A172 (cell line): ENCODE measurements at places on chromosomes 2 and 18.

GRCh38 chr18:79337184-79337583 lies 58.5 kb upstream of the NFATC1 start:
- no peak for DNase-seq

DNA sequence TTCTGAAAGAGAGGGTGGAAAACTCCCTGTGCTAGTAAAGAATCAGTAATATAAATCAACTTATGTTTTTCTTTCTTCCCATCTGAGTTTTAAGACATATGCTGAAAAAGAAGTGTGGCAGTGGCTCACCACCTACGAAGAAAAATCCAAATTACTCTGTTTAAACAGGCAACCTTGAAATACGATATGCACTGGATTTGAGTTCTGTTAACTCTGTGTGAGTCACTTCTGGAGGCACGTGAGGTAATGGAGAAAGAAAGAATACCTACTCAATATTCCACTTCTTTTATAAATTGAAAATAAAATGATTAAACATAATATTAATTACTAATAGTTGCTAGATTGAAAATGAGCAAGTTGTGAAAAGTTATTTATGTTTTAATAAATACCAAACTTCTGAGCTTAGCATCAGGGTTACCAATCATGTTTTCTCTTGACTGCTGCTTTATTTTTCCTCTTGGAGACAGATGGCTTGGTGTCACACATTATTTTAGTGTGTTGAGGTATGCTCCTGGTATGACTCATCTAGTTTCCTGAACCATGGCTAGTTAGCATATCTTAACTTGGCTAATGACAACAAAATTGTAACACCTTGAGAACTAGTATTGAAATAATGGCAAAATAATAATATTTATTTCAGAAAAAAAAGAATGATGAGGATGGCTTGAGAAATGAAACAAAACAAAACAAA lies 1705.5 kb upstream of the PIK3C3 start:
- peak; percentile 23 for DNase-seq

- DNase-seq: no peak
These were observed 36.9 kb upstream of the DSEL start for GRCh38 chr18:67553437-67553836.

DNA sequence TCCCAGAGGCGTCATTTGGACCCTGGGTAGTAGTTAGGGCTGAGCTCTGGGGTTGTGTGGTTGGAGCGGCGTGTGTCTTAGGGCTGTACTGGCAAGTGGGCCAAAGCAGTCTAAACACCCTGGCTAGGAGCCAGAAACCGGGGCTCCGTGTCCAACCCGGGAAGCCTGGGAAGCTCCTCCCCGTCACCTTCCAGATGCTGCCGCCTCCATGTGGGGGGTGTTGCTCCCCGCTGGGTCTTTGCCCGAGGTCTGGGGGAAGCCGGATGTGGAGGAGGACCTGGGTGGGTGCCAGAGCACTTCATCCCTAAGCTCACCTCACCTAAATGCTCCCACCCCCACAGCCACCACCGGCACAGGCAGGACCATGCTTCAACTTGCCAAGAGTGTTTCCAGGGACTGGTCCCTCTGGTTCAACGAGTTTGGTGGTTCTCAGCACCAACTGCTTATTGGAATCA lies 25.4 kb downstream of the TET3 start:
- DNase-seq: no peak

- no peak for DNase-seq
These were observed 105.2 kb upstream of the OTOS start for GRCh38 chr2:240245706-240246105.

DNA sequence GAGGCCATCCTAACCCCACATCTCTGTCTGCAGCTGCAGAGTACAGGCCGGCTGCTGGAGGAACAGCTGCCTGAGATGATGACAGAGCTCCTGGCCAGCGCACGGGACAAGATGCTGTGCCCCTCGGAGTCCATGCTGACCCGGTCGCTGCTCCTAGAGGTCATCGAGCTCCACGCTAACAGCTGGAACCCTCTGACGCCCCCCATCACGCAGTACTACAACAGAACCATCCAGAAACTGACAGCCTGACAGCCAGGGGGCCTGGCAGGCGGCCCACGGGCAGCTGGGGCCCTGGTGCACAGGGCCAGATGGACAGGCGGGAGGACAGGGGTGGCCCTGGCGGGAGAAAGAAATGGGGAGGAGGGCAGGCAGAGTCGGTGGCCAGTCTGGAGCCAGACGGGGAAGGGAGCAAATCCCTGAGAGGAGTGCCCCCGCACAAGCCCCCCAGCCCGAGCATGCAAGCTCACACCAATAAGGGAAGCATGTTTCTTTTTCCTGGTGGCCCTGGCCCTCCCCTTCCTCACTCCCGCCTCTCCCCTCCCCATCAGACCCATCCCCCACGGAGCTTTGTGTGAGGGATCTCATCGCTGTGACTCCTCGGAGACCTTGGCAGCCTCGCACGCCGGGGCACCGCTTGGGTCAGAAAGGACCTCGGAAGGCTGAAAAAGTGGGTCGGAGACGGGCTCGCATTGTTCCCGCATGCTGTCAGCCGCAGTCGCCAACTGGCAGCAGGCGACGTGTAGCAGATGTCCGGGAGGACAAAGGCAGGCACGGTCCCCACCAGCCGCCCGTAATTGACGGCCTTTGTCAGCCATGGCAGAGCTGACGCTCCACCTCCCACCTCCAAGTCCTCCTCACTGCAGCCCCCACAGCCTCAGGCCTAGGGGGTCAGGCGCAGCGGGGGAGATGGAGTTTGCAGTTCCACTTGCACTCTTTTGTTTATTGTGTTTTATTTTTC lies 91.2 kb downstream of the SMAD7 start:
- no peak for DNase-seq

GRCh38 chr2:117607202-117607601 lies 207.3 kb upstream of the DDX18 start:
- DNase-seq: no peak

DNA sequence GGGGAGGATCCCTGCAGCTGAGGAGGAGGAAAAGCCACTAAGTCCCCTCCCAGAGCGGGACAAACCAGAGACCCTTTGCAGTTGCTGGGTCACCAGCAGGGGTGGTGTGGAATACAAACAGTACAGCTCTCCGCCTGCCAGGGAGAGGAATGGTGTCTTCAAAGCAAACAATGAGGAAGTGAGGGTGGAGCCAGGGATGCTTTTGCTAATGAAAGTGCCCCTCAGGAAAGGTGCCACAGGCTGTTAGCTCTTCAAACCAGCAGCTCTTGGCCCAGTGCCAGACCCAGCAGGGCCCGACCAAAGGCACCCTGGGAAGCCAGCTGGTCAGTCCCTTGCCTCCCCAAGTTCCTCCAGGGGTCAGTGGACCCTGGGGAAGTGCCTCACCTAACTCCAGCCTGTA lies 102.8 kb downstream of the HIBCH start:
- peak; percentile 22 for DNase-seq

DNA sequence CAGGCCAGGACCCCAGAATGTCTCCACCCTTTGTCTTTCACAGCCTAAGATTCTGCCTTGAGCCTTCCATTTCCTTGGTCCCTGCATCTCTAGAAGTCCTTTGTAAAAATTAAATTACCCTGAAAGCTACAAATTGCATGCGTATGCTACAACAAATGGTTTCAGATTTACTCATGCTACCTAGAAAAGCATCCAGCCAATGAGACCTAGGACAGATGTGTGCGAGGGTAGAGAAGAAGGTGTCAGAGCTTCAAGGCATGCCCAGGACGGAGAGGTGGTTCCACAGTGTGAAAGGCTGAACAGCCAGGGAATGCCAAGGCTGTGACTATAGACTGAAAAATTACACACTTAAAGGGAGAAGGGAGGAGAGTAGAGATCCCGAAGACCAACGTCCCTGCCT lies 40.2 kb downstream of the CCBE1 start:
- no peak for DNase-seq

DNA sequence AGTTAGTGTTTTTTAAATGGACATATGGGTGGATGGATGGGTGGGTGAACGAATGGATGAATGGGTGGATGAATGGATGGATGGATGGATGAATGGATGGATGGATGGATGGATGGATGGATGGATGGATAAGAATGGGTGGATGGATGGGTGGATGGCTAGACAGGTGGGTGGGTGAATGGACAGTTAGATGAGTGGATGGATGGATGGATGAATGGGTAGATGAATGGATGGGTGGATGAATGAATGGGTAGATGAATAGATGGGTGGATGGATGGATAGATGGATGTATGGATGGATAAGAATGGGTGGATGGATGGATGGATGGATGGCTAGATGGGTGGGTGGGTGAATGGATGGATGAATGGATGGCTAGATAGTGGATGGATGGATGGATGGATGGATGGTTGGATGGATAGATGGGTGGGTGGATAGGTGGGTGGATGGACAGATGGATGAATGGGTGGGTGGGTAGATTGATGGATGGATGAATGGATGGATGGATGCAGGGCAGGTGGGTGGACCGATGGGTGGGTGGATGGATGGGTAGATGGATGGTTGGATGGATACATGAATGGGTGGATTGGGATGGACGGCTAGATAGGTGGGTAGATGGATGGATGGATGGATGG lies 64.0 kb downstream of the CTIF start:
- DNase-seq: no peak

- DNase-seq: no peak
These were observed 409.2 kb upstream of the NRP2 start for GRCh38 chr2:205273148-205273547.

DNA sequence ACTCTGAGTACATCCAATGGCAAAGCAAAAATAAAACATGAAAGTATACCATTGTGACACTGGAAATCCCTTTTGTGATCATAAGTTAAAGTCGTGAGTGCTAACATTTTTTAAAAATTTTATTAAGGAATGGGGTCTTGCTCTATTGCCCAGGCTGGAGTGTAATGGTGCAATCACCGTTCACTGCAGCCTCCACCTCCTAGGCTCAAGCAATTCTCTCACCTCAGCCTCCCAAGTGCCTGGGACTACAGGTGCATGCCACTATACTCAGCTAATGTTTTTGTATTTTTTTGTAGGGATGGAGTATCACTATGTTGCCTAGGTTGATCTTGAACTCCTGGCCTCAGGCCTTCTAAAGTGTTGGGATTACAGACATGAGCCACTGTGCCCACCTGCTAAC lies 14.3 kb upstream of the TNFAIP6 start:
- DNase-seq: no peak

DNA sequence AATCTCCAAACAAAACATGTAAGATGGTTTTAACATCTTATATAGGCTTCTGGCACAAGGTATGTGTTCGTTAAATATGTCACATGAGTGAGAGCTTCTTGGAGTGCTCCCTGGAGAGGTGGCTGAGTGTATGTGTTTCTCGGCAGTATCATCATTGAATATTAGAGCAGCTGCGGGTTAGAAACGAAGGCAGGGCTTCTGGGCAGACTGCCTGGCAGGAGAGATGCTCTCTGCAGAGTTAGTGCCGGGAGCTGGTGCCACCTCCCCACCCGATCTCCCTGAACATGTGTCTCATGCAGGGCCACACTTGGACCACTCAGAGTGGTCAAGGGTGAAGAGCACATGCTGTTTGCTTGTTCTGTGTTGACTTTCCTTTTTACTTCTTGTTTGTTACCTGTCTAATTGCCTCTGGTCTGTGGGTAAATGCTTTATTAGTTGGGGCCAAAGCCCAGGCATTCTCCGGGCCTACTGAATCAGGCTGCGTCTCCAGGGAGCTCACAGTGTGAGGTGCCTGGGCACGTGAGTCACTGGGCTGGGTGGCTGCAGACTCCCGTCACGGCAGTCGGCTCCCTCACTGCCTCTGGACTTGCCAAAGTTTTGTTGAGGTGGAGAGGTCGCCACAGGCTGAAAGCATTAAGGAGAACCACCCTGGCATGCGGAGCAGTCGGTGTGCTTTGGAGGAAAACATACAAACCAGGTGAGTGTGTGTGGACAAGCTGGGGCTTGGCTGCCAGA lies 246.6 kb downstream of the FHOD3 start:
- DNase-seq: no peak

GRCh38 chr18:26909599-26910290 lies 44.2 kb upstream of the AQP4 start:
- no peak for DNase-seq

DNA sequence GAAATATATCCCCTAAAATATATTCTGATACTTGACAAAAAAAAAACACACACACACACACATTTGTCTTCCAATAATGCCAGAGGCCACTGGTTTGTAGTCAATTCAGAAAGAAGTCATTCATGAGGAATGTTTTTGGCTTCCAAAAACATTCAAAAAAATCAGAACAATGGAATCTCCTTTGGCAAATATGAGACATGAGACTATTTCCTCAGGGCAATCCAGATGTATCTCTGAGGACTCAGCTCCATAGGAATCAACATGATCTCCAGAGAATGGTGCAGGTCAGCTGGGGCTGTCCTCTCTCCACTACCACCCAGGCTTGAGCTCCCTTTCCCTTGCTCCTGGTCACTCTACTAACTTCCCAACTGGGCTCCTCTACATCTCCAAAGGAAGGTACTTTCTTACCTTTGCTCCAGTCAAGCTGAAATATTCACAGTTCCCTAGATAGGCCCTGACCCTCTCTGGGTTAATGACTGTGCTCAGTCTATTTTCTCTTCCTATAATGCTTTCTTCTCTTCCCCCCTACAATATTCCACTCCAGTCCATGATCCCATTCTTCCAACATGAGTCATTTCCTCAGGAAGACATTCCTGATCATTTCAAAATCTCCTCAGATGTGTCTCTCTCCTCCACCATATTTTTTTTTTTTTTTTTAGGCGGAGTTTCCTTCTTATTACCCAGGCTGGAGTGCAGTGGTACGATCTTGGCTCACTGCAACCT lies 145.3 kb downstream of the C1D start:
- DNase-seq: peak; percentile 97

DNA sequence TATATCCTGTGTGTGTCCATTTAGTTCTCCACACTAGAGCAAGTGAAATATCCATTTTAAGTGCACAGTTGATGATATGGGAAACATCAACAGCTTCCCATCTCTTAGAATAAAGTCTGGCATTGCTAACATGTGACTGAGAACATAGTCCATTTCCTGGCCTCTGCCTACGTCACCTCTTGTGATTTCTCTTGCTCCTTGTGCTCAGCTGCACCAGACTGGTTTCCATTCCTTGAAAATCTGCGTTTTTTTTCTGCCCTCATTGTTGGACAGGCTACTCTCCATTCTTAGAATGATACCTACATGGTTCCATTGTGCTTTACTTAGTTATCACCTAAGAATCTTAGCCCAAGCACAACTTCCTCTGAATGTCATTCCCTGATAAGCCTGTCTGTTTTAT lies 851.2 kb upstream of the ID2 start:
- DNase-seq: no peak

- DNase-seq: no peak
These were observed 6.1 kb upstream of the PCBP1 start for GRCh38 chr2:70081221-70081620.

DNA sequence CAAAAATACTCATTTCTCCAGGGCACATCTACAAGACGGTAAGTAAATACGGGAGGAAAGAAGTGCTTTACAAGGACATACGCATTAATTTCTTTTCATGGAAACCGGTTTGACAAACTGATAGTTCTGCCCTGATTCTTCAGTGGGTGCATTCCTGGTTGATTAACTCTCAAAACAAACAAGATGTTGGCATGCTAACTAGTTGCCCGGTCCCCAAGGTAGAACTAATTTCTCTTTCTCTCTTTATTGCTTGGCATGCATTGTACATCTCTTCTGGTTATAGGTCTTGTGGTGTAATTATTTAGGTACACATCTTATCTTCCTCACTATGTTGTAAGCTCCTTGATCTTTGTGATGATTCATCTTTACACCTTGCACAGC lies 46.9 kb upstream of the SPATS2L start:
- no peak for DNase-seq
